ENCODE measurements at places on chromosomes 4 and X.

DNA sequence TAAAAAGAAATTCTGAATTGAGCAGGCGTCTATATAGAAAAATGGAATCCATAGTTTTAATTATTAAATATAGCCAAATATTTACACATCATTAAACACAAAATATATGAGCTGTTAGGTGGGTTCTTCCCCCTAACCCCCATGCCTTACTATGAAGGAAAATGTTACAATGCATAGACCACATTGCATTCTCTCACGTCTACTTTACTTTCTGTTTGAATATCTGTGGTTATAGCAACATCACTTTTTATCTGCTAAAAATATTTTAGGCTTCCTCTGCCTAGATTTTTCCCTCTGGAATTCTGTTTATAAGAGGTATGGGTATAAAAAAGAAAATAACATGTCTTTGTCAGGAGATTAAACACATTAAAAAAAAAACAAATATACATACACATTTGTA is 73.1 kb downstream of the MAML3 start:
- DNase-seq, result no peak

GRCh38 chrX:118538386-118538785 is 42.8 kb downstream of the DOCK11 start:
- DNase-seq, result no peak

DNA sequence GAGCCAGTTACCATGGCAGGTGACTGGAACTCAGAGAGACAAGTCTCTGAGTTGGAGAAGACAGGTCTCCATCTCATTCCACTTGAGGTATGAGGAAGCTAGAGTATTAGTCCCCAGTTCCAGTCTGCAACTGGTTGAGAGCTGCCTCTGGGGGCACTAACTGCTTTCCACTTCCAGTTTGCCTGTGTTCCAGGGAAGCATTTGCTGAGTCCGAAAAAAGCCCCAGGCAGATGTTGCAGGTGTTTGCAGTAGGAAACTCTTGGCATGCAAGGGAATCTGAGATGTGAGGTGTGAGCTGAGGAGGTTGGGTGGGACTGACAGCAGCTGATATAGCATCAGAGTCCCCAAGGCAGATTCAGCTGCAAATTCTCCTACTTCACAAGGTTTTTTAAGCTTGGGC is 272.2 kb upstream of the CASK start:
- DNase-seq, result no peak

DNA sequence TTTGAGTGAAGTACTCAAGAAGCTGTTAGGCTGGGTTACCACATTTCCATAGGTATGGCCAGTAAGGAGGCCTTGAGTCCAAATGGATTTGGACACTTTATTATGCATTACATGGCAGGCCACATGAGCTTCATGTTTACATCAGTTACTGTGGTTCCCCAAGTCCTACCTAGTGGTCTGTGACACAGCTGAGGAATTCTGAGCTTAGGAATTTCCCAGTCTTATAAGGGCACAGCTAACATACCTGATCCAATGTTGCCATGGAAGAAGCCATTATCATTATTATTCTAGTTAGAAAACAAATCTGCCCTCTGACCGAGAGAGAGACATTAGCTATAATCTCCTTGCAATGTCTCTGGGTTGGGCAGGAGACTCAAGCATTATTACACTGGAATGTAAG is 174.4 kb upstream of the NUDT10 start:
- no peak for DNase-seq

- DNase-seq, result no peak
These were observed 45.5 kb upstream of the NKX1-1 start for GRCh38 chr4:1451752-1452122.

- no peak for DNase-seq
These were observed 77.6 kb upstream of the ITM2A start for GRCh38 chrX:79444694-79445210.

- no peak for DNase-seq
These were observed 8.5 kb downstream of the HTT start for GRCh38 chr4:3082925-3083515.

- DNase-seq, result peak; percentile 9
These were observed at the start of gene CLCN4 for GRCh38 chrX:10156199-10157031. Gene CLCN4, plus strand, starts transcription at chrX:10156975. Its CDS starts 28,058 bp downstream, at chrX:10185033.

- DNase-seq, result no peak
These were observed 29.9 kb downstream of the RBMX start for GRCh38 chrX:136850441-136851175.

DNA sequence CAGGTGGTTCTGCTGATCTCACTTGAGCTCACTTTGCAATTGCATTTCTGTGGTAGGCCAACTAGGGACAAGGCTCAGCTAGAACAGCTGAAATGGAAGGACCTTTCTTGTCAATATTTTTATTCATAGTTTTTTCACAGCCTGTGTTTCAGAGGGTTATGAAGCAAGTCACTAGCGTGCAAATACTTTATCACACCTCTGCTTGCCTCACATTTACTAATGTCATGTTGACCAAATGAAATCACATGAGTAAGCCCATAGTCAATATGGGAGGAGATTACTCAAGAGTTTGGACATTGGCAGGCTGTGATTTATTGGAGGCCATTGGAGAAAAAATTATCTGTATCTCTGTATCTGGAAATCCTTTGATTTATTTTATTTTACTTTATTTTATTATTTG is 628.3 kb upstream of the EPHA5 start:
- no peak for DNase-seq

- no peak for DNase-seq
These were observed 172.5 kb upstream of the CPEB2 start for GRCh38 chr4:14829795-14830194.

DNA sequence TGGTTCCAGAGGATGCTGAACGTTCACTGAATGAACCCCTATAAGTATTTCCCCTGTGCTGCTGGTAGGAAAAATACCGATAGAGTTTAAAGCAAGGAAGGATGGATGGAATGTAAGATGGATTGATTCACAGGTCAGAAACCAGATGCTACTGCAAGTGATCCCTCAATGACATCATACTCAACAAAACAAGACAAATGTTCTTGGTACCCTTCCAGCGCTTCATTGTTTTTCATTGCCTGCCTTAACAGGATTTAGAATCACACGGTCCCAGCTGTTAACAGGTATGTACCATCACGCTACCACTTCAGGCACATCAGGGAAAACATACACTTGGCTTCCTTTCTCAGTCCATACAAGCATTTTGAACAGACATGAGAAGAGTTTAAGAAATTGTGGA is 118.1 kb upstream of the TLR3 start:
- DNase-seq, result no peak

- no peak for DNase-seq
These were observed 1697.8 kb upstream of the IGFBP7 start for GRCh38 chr4:58807843-58808615.

- no peak for DNase-seq
These were observed 142.0 kb downstream of the RTL3 start for GRCh38 chrX:78517124-78517523.

- no peak for DNase-seq
These were observed 542.4 kb upstream of the DIPK2B start for GRCh38 chrX:45743081-45743533.

GRCh38 chrX:26822448-26822847 is 606.5 kb downstream of the MAGEB5 start:
- DNase-seq, result no peak

GRCh38 chrX:24982306-24982965 is 33.3 kb downstream of the ARX start:
- no peak for DNase-seq

- DNase-seq, result no peak
These were observed 726.3 kb downstream of the RAPGEF2 start for GRCh38 chr4:159829184-159829583.

DNA sequence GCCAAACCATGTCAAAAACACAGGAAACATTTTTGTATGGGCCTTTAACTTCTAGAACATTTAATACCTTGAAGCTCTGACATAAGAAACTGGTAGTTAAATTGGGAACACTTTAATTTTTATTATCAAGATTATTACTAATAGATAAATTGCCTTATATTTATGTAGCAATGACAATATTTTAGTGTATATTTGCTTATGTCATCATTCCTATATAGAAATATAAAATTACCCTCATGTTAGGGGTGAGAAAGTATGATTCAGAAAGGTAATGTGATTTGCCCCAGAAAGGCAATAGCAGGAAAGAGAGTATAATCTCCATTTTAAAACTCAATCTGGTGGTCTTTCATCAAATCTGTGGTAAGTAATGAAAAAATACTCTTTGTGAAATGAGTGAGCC is 147.4 kb downstream of the IL15 start:
- DNase-seq, result no peak

DNA sequence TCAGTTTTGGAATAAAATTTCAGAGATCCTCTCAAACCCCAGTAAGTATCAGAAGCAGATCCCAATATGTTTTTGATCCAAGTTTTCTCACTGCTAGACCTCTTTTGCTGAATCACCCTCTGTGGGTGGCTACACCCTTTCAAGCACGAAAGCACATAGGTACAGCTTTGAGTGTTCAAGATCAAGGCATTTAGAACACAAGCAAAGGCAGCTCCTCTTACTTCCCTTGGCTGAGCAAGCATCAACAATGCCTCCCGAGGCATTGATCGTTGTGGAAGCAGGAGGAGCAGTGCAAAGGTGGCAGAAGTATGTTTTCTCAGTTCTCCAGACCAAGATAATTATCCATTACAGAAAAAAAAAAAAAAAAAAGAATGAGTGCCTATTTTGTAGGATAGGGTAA is 72.0 kb upstream of the TSPAN7 start:
- DNase-seq, result no peak

DNA sequence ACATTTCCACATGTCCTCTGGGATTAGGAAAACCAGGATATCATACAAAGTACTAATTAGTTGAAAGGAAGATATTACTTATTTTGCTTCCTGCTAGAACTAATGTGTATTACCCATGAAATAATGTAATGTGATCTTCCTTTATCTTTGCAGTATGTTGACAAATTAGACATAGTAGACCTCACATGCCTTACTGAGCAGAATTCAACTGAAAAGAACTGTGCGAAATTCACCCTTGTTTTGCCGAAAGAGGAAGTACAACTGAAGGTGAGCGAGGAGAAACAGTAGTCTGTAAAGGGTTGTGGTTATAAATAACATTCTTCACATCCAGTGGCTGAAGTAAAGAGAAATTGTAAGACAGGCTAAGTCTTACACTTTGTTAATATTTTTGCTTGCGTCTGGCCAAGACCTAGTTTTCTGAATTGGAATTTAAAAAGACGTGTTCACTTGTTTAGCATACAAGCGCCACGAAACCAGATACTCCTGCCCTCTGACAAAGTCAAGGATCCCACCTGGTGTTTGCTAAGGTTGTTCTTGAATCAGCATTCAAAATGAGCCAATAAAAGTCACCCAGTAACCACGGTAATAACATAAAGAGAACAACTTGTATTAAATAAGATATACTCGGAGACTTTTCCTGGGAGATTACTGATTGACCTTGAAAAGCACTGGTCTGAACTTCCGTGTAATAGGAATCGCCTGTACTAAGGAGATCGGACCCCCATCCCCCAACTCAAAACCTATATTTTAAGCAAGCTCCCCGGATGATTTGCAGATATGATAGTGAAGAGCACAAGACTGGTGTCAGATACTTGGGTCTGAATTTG is 16.9 kb downstream of the STAP1 start:
- DNase-seq, result no peak

- DNase-seq, result no peak
These were observed 8.6 kb downstream of the LCORL start for GRCh38 chr4:18012807-18013462.
